A549 treated with AZD2906 at 1 μM for 4 hours (cell line): ENCODE measurements at places on chromosomes 13 and 19. TPM values are rescaled to one million over a fixed set of nuclear protein-coding genes. Genes with fewer than 3 reads are reported as not detected.

Gene TUBB4A
- 6.7 to 7.3 TPM (median 7.0 TPM) in 5 replicates for total RNA-seq

Gene TM9SF2
- total RNA-seq: 54.0 to 61.2 TPM (median 59.3 TPM) in 5 replicates

Gene ZNF256
- total RNA-seq: 0.88 to 1.2 TPM (median 1.1 TPM) in 5 replicates

Gene KLK12
- total RNA-seq: not detected in 5 replicates

Gene KMT2B
- total RNA-seq: 49.7 to 60.0 TPM (median 57.9 TPM) in 5 replicates

Gene ZNF20
- total RNA-seq: 0.13 to 0.29 TPM (median 0.22 TPM) in 4 of 5 replicates, not detected in the other

Gene NECTIN2
- total RNA-seq: 71.2 to 83.6 TPM (median 79.1 TPM) in 5 replicates

Gene CCDC8
- not detected in 5 replicates for total RNA-seq

Gene TMEM86B
- total RNA-seq: 1.8 to 4.7 TPM (median 4.1 TPM) in 5 replicates

Gene APOC4
- not detected in 5 replicates for total RNA-seq
